ENCODE measurements at places on chromosomes 5 and 9.

DNA sequence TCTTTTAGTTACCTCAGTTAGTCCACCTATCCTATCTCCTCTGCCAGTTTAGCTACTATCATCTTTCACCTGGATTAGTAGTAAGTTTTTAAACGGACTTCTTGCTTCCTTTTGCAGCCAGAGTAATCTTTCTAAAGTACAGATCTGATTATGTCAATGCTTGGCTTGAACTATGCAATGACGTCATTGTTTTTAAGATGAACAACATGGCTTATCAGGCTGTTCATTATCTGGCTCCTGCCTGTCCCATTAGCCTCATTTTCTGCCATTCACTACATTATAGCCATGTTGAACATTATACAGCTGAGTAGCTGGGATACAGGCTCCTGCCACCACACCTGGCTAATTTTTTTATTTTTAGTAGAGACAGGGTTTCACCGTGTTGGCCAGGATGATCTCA is 98.7 kb downstream of the RANBP17 start:
- no peak overlapping the region for H3K4me3 ChIP-seq
- no peak for DNase-seq
- H3K27me3 ChIP-seq: no peaks in the 10 kb centered on the region
- H3K27ac ChIP-seq: no peak overlapping the region

DNA sequence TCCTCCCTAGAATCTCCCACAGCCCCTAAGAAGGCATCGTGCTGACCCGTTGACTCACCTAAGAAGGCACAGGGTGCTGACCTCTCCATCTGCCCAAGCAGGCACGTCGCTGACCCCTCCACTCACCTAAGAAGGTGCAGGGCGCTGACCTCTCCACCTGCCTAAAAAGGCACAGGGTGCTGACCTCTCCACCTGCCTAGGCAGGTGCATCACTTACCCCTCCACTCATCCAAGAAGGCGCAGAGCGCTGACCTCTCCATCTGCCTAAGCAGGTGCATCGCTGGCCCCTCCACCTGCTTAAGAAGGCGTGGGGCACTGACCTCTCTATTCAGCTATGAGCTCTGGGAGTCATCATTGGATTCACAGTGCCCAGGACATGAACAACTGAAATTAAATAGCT is 54.4 kb upstream of the FCN1 start:
- H3K4me3 ChIP-seq: no peak overlapping the region
- no peaks in the 10 kb centered on the region for H3K4me1 ChIP-seq
- peaks cover 7% of the 10 kb centered on the region for H3K27me3 ChIP-seq
- no peak for DNase-seq
- no peak overlapping the region for H3K27ac ChIP-seq

- H3K4me3 ChIP-seq: no peak overlapping the region
- no peaks in the 10 kb centered on the region for H3K36me3 ChIP-seq
- DNase-seq: no peak
- no peaks in the 10 kb centered on the region for H3K27me3 ChIP-seq
- no peaks in the 10 kb centered on the region for H3K4me1 ChIP-seq
These were observed 306.2 kb upstream of the ELAVL2 start for GRCh38 chr9:24132244-24132643.

DNA sequence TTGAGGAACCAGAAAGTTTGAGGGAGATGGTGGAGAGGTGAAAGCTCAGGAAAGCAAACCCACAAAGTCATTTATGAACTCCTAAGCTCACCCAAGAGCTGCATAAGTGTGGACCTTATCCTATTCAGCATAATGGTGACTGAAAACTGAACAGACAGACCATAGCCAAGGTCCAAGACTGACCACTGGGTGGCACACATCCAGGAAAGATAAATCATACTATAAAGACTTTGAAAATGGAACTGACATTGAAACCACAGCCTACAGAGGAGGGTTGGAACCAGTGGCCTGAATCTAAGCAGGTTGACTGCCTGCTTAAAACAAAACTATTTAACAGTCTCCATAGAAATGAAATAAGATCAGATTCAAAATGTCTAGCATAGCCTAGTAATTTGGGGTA is 121.0 kb upstream of the RGS7BP start:
- no peak overlapping the region for H3K27ac ChIP-seq
- no peak overlapping the region for H3K4me3 ChIP-seq
- no peaks in the 10 kb centered on the region for H3K27me3 ChIP-seq
- DNase-seq: no peak
- H3K4me1 ChIP-seq: no peaks in the 10 kb centered on the region

All from activated CD8-positive, alpha-beta memory T cell treated with anti-CD3 and anti-CD28 coated beads, Interleukin-2, amount 10 ng/mL, durations not matched to agents 7 days and 5 days (primary cell).